ENCODE measurements at places on chromosomes 16 and 17. TPM values are rescaled to one million over a fixed set of nuclear protein-coding genes. Genes with fewer than 3 reads are reported as not detected.
A peak's percentile ranks its signal among the peaks of the same experiment; 100 is the strongest.

The PRSS33 gene
- total RNA-seq, result not detected

The VAT1L gene
- 3.3 TPM for total RNA-seq

The NAGS gene
- 14.0 TPM for total RNA-seq

The FNDC8 gene
- total RNA-seq, result not detected

DNA sequence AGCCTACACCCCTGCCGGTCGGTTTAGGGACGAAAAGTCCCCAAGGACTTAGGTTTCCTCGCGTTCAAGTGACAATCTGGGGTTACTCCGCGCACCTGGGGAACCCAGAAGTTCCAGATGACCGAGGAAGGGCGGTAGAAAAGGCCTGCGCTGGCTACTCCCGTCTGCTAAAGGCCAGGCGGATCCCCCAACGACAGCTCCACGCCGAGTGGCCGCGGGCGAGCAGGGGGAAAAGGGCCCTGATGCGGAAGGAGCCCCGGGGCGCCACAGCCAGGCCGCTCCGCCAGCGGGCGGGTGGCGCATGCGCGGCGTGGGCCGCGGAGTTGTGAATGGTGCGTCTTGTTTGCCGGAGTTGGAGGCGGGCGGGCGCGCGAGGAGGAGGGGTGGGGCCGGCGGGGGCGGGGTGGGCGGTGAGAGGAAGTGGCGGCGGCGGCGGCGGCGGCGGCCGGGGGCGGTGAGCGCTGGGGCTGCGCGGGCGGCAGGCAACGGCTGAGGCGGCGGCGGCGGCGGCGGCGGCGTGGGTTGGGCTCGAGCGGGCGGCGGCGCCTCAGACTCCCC lies at the start of gene CBFB:
CBFB (plus strand) TSS at position 454 of the 558 bp plus-strand sequence. CDS start 259 bp downstream, outside the sequence.
- peak; percentile 92 for DNase-seq

DNA sequence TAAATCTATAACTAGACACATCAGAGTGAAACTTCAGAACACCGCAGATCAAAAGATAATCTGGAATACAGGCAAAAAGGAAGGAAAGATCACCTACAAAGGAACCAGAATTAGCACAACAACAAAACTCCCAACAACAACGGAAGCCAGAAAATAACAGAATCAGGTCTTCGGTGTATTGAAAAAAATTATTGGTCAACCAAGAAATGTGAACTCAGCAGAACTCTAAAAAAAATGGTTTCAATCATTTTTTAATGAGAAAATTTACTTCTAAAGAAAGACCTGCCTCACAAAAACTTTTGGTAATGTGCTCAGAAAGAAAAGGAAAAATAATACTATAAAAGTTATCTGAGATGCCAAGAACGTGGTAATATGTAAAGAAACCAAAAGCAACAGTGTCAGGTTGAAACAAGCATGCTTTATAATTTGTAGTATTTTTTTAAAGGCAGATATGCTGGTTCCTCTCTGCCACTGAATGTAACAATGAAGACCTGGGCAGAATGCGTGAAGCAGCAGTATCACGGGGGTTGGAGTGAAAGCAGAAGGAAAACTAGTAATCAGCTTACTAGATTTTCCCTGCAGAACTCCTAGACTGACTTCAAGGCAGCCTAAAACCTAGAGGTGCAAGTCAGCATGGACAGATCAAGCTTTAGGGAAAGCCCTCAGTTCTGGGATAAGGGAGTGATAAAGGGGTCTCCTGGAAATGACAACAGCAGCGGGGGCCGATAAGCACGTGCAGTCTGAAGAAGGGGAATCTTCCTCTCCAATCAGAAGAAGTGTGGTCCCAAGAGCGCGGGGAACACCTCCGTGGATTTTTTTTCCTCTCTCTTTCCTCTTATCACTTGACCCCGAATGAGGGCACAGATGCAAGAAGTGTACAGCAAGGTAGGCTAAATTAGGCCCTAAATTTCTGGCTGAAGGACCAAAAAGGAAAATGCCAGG lies 80.9 kb upstream of the TEKT1 start:
- DNase-seq, result no peak
